Activated naive CD8-positive, alpha-beta T cell treated with anti-CD3 and anti-CD28 coated beads, Interleukin-2, amount 10 ng/mL, durations not matched to agents 7 days and 5 days (primary cell): ENCODE measurements at places on chromosomes 11 and 22. TPM values are rescaled to one million over a fixed set of nuclear protein-coding genes. Genes with fewer than 3 reads are reported as not detected.

DNA sequence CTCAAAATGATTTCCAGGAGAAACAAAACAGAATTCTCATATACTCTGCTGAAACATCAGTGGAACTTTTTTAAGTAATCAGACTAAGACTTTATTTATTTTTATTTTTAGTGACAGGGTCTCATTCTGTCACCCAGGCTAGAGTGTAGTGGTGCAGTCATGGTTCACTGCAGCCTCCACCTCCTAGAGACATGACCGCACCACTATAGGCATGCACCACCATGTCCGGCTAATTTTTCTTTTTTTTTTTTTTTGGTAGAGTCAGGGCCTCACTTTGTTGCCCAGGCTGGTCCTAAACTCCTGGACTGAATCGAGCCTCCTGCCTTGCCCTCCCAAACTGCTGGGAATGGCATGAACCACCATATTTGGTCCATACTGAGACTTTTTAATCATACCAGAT, 42.9 kb downstream of the PRDM10 start:
- no peak for DNase-seq

- no peak for DNase-seq
Measured at GRCh38 chr22:47032956-47033647, 270.7 kb downstream of the TBC1D22A start.

- DNase-seq, result no peak
Measured at GRCh38 chr11:110069158-110069737, 23.9 kb upstream of the ZC3H12C start.

DNA sequence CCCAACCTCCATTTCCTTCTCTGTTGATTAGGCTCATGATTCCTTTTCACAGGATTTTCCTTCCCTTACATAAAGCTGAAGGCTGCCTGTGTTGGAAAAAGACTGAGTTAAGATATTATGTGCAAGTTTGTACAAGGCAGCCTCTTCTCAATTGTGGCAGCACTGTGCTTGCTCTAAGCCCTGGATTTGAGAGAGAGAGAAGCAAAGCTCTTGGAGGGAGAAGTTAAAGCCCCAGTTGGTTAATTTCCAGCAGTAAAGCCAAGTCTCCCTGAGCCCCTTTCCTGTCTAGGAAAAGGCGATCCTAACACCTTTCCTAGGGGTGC, 128.3 kb upstream of the SESN3 start:
- no peak for DNase-seq

DNA sequence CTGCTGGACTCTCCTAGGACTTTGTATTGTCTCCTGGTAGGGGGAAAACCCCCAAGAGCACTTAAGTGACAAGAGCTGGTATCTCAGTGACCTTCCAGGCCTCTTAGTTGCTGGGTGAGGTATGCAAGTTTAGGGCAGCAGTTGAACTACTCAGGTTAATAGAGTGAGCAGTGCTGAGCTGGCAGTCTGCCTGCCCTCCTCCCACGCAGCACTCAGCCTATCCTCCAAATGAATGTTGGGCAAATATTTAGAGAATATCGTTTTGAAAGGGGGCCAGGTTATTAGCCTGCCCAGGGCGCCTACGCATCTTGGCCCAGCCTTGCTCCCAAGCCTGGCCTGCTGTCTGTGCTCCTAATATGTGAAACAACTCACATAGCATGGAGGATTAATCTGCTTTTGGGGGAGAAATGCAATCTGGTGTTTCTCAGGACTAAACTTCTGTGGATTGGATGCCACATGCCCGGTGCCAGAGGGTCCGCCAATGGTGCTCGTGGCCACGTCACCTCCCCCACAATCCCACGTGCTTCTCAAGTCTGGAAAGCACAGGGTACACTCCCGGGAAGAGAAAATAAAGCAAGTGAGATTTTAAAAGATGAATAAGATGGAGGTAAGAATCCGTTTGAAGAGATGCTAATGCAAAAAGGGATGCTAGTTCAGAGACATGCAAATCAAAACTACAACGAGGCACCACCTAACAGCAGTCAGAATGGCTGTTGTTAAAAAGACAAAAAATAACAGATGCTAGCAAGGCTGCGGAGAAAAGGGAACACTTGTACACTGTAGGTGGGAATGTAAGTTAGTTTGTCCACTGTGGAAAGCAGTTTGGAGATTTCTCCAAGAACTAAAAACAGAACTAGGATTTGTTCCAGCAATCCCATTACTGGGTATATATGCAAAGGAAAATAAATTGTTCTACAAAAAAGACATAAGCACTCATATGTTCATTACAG, 67.7 kb downstream of the SPON1 start:
- no peak for DNase-seq

The PATE4 gene
- total RNA-seq, result not detected

The RFPL2 gene
- not detected for total RNA-seq

DNA sequence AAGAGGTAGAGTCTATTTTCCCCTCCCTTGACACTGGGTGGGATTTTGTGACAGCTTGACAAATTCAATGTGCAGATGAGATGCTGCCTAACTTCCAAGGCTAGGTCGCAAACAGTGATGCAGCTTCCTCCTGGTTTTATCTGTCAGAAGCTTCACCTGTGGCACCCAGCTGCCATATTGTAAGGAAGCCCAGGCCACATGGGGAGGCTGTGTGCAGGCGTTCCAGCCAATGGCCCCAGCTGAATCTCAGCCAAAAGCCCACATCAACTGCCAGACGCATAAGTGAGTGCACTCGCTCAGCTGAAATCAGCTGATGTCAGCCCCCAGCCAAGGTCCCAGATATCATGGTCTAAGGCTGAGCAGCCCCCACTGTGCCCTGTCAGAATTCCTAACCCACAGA, 24.8 kb upstream of the LINC01488 start:
- DNase-seq, result no peak
